Omental fat pad (tissue), 4 donors: ENCODE measurements at places on chromosomes 6 and 20. TPM values are rescaled to one million over a fixed set of nuclear protein-coding genes. Genes with fewer than 3 reads are reported as not detected.

GRCh38 chr6:124432620-124433019 is 529.6 kb upstream of the RNF217 start:
- DNase-seq = no peak

- no peak for DNase-seq
These were observed 98.4 kb downstream of the CDKAL1 start for GRCh38 chr6:20632696-20633095.

- no peak for DNase-seq
These were observed 7.9 kb upstream of the GMNN start for GRCh38 chr6:24766680-24767462.

DNA sequence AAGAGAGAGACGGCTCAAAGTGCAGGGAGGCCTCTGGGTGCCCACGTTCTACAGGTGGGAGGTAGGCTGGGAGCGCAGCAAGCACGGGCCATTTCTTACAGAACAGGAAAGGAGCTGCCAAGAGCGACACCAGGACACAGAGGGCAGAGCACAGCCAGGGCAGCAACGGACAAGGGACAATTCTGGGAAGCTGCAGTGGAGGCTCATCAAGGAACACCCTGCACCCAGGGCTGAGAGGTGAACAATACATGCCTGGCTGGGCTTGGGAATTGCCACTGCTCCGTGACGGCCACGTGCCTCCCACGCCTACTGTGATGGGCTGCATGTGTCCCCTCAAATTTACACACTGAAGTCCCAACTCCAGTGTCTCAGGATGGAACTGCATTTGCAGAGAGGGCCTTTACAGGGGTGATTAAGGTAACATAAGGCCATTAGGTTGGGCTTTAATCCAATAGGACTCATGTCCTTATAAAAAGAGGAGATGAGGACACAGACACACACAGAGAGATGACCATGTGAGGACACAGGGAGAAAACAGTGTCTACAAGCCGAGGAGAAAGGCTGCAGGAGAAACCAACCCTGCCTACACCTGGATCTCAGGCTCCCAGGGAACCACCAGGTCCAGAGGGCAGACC is 13.6 kb downstream of the SERPINB6 start:
- DNase-seq = no peak

The TMEM217 gene
- 3.6 TPM for total RNA-seq

- no peak for DNase-seq
These were observed 4.1 kb upstream of the ZNF335 start for GRCh38 chr20:45976086-45976485.
